NCI-H460 (cell line): ENCODE measurements at places on chromosomes 2 and 18. TPM values are rescaled to one million over a fixed set of nuclear protein-coding genes. Genes with fewer than 3 reads are reported as not detected.
A peak's percentile ranks its signal among the peaks of the same experiment; 100 is the strongest.

Gene CD207
- not detected in 2 replicates for total RNA-seq

Gene PARD3B
- 5.8 and 13.8 TPM in 2 replicates for total RNA-seq

GRCh38 chr2:191927319-191927867 lies 80.5 kb upstream of the CAVIN2 start:
- DNase-seq: peak; percentile 23

GRCh38 chr2:150663143-150663542 lies 175.7 kb upstream of the RND3 start:
- no peak for DNase-seq

GRCh38 chr2:57973621-57974186 lies 72.9 kb upstream of the VRK2 start:
- DNase-seq: no peak

Gene PLCD4
- 2.8 and 7.6 TPM in 2 replicates for total RNA-seq

DNA sequence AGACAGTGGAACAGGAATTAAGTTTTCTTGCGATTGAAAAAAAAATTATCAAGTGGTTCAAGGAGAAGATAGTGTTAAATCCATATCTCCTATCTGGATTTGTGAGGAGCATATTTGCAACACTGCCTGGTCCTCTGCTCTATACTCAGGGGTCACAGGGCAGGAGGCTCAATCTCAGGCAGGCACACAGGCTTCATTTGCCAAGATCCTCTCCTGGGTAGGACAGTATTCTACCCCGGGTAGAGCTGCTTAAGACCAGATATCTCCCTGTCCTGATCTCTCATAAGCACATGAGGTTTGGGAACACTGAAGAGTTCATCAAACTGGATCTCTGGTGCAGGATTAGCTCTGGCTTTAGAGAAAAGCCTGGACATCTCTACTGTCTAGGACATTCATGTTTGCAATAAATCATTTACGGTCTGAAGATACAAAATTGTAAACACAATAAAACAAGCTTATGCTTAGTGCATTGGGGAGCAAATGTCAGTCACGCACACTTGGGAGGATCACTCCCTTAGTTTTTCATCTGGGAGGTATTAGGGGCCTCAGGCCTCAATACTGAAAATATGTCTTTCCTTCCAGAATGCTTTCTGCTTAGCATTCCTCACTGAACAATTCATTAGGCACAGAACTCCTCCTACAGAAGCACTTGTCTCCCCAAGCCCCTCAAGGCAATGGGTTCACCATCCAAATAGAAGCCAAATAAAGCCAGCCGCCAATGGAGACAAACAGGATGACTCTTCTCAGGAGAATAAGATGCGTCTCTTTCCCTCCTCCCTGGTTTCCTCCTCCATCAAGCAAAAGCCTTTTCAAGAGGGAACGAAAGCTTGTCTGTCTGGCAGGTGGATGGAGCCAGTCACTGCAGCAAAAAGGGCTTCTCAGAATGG lies 34.1 kb upstream of the LCLAT1 start:
- no peak for DNase-seq

DNA sequence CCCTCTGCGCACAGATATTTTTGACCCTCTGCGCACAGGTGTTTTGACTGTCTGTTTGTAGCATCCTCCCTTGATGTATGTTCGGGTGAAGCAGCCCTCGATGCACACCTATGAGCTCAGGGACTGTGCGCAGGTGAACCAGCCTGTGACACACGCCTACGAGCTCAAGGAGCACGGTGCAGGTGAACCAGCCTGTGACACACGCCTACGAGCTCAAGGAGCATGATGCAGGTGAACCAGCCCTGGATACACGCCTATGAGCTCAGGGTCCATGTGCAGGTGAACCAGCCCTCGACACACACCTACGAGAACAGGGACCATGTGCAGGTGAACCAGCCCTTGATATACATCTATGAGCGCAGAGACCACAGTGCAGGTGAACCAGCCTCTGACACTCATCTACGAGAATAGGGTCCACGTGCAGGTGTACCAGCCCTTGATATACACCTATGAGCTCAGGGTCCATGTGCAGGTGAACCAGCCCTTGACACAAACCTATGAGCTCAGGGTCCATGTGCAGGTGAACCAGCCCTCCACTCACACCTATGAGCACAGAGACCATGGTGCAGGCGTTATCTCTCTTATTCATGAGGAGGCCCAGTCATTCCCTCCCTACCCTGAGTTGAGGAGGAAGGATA lies 33.9 kb downstream of the SH3BP4 start:
- no peak for DNase-seq

Gene SH2D6
- total RNA-seq: 0.45 and 0.87 TPM in 2 replicates

Gene TLX2
- 0.40 and 0.43 TPM in 2 replicates for total RNA-seq

Gene ZSWIM2
- total RNA-seq: not detected in 2 replicates

DNA sequence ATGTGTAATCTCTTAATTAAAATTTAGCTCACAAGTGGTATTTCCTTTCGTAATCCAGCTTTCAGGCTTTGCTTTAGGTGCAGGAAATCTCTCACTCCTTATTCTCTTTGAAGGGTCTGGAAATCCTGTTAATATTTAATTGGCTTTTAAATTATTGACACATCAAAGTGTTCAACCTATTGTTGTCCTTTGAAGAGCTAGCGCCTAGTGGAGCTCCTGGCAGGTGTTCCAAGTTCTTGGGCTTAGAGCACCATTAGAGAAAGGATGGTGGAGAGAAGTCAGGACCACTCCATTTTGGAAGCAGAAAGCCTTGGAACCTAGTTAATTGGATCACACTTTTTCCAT lies 92.4 kb downstream of the CABLES1 start:
- DNase-seq: no peak

GRCh38 chr2:59622599-59623308 lies 930.7 kb downstream of the BCL11A start:
- DNase-seq: no peak

- no peak for DNase-seq
Measured at GRCh38 chr2:239399433-239399920, 1.3 kb downstream of the HDAC4 start.

GRCh38 chr2:106869512-106870275 lies 16.3 kb downstream of the ST6GAL2 start:
- DNase-seq: no peak

DNA sequence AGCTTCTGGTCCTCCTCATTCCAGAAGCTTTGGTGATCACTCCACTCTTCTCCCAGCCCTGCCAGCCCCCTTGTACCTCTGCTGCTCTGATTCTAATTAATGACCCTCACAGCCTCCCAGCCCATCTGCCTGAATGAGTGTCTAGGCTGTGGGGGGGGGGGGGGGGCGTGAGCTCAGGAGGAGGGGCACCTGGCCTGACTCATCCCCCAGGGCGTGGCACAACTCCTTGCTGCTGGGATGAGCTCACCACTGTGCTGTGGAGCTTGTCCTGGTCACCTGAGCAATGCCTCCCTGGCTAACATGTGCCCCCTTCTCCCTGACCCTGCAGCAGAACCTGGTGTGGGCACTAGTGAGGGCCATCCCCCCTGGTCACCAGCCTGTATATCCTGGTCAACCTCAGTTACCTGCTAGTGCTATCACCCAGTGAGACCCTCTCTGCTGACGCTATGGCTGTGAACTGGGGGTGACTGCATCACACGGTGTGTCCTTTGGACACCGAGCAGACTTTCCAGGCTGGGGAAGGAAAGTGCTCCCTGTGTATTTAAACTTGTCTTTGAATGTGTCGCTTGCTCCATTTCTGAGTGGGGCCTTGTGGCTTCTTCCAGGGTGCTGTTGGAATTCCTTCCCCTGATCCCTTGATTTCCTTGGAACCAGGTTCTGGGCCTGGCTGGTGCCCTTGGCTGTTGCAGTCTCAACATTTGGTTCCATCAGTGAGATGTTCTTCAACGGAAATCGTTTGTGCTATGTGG lies 41.5 kb upstream of the PUM2 start:
- no peak for DNase-seq

DNA sequence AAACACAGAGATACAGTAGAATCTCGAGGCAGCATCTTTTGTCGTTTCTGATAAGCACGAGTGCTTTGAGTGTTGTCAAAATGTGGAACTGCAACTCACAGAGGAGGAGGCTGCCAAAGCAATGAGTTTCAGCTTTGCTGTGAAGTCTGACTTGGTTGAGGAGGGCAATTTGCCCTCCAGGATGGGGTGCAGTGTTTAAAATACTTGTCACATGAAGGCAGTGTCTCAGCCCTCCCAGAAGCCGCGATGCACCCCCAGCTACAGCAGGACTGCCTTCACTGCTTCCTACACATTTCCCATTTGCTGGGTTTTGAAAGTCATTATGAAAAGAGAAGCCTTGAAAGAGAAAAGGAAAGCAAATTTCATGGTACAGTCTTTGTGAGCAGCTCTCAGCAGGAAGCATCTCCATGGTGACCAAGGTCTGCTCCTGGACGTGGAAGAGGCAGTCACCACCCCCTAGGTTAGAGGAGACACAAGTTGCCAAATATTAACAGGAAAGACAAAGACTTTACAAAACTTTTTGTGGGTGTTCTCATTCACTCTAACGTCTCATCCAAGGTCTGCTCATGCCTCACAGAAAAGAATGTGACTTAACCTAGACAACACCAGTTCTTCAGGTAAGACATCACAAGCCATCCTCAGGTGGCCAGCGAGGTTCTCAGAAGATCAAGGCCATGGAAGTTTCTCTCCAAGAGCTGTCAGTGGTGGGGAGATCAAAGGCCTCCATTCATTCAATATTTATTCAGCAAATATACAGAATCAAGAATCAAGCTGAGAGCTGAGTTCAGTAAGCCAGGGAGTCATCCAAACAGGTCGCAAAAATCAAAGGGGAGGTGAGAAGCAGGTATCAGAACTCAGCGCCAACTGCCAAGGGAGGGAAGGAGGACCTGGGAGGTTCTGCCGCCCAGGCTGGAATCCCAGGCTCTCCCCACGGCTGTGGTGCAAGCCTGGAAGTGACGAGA lies 476.0 kb downstream of the EIPR1 start:
- DNase-seq: no peak

- no peak for DNase-seq
Measured at GRCh38 chr2:165149439-165149838, 54.4 kb downstream of the SCN3A start.

DNA sequence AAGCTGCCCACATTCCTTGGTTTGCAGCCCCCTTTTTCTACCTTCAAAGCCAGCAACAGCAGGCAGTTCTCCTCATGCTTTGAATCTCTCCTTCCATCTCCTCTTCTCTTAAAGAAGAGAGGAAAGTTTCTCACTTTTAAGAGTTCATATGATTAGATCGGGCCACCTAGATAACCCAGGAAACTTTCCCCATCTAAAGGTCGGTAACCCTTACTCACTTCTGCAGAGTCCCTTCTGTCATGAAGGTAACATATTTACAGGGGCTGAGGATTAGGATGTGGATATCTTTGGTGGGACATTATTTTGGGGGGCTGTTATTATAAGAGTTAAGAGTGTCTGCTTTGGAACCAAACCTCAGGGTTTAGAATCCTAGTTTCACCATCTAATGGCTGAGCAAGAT lies 51.0 kb downstream of the HNRNPLL start:
- no peak for DNase-seq

- DNase-seq: no peak
Measured at GRCh38 chr2:173656086-173656485, 301.4 kb downstream of the CDCA7 start.

Gene IKZF2
- 1.8 TPM in 2 replicates for total RNA-seq

Gene ZBTB7C
- 0.09 and 0.35 TPM in 2 replicates for total RNA-seq

DNA sequence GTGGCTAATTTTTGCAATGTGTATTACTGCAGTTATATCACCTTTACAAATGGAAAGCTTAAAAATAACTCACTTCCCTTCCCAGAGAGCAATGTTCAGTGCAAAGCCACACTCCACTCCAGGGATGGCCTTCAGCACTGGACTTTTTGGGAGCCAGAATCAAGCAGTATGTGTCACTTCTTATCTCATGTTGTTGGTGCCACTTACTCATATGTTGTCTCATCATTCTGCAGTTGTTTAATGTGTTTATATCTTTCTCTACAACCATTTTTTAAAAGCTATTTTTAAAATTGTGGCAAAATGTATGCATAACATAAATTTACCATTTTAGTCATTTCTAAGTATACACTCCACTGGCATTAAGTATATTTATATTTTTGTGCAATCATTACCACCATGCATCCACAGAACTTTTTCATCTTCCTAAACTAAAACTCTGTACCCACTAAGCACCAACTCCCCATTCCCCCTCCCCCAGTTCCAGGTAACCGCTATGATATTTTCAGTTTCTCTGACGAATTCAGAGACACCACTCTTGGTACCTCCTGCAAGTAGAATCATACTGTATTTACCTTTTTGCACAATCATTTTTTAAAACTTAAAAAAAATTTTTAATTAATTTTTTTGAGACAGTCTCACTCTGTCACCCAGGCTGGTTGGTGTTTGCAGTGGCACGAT lies 32.1 kb upstream of the CD8A start:
- DNase-seq: no peak

GRCh38 chr2:230124757-230125431 lies 56.2 kb upstream of the SLC16A14 start:
- DNase-seq: no peak

DNA sequence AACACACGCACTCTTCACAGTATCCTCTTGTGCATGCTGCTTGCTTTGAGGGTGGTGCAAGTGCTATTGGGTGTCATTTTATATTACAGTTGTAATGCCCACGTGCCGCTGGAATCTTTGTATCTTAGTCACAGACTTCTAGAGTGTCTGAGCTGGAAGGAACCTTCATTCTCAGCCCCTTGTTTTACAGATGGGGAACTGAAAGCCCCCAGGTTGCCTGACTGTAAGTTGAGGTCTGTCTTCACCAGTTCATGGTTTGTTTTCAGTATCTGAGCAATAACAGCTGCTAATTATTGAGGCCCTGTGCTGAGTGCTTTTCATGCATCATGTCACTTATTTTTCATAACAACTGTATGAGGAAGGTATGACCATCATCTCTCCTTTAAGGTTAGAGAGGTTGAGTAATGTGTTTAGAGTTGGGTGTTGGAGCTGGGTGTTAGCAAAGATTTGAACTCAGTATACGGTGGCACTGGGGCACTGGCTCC lies 77.0 kb downstream of the PRKCE start:
- no peak for DNase-seq

Gene AMER3
- total RNA-seq: not detected in 2 replicates

Gene DLX1
- total RNA-seq: 3.8 and 6.7 TPM in 2 replicates

Gene GALNT3
- total RNA-seq: 0.92 and 1.1 TPM in 2 replicates

DNA sequence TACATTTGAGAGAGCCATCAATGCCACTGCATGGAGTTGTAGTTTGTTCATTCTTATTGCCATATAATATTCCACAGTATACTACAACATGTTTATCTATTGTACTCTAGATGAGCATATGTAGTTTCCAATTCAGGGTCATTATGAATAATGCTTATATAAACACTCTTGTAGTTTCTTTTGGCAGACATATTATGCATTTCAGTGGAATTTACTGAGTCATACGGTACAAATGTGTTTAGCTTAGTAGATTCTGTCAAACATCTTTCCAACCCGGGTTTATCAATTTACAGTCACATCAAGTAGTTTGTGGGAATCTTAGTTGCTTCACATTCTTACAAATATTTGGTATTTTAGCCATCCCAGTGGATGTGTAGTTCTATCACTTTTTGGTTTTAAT lies 161.1 kb downstream of the KCNH7 start:
- no peak for DNase-seq

GRCh38 chr2:48799601-48800000 lies 44.1 kb upstream of the LHCGR start:
- DNase-seq: no peak
